OCI-LY7 (cell line): ENCODE measurements at places on chromosomes 12 and 14. TPM values are rescaled to one million over a fixed set of nuclear protein-coding genes. Genes with fewer than 3 reads are reported as not detected.

Gene CDCA3
- total RNA-seq: 151 and 161 TPM in 2 replicates

Gene TCL1B
- 5.6 and 5.7 TPM in 2 replicates for total RNA-seq

Gene JAG2
- 6.0 and 6.5 TPM in 2 replicates for total RNA-seq

Gene FSCB
- total RNA-seq: not detected in 2 replicates

Gene RAD9B
- 1.9 and 3.0 TPM in 2 replicates for total RNA-seq

Gene SERPINA1
- not detected in 2 replicates for total RNA-seq

Gene MYH6
- not detected in 2 replicates for total RNA-seq

Gene OTX2
- not detected in 2 replicates for total RNA-seq

Gene A2M
- total RNA-seq: not detected in 2 replicates

Gene LHX5
- not detected in 2 replicates for total RNA-seq

DNA sequence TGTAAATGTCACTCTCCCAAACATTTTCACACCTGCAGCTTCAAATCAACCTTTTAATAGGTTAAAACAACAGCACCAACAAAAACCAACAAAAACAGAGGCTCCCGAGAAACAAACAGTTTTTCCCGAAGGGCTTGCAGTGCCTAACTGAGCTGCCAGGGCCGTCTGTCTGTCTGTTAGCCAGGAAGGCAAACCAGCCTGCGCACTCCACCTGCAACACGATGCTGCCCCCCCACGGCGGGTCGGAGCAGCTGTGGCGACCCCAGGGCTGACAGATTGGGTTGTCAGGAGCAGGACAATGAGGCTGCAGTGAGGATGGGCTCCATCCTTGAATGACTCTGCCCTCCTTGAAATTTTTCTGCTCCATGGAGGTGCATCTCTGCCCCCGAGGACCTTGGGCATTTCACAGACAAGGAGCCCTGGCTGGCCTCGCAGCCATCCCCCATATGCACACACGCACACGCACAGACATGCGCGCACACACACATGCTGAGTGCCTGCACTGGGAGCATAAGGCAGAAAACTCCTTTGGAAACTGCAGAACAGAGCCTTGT, 2.6 kb downstream of the RTL1 start:
- peak; percentile 9 for DNase-seq

DNA sequence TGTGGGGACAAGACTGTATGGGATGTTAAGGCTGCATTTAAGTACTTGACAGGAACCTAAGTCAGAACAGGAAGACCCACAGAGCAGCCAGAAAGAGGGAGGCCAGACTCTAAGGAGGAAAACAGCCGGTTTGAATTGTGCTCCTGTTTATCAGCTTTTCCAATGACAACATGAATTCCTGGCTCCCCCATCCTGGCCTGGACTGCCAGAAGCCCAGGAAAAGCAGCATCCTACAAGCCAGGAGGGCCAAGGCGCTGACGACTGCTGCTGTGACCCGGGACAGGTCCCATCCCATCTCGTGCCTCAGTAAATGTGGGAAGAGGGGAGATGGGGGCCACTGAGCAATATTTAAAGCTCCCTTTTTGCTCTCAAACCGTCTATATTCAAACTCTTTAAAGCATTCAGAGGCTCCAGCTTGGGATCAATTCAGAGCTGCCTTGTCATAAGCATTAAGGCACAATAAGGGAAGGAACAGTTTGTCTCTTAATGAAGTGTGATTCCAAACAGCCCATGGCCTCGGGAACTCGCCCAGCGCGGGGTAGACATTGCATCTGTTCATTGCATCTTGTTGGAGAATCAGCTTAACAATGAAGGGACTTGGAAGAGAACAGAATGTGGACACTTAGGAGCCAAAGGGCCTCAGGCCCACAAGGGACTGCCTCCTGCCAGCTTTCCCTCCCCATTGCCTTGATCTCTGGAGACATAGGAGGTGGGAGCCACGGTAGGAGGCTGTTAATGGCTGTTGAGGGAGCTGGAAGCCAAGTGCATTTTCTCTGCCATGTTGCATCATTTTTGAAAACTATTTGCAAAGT, 49.6 kb downstream of the CMKLR1 start:
- no peak for DNase-seq

DNA sequence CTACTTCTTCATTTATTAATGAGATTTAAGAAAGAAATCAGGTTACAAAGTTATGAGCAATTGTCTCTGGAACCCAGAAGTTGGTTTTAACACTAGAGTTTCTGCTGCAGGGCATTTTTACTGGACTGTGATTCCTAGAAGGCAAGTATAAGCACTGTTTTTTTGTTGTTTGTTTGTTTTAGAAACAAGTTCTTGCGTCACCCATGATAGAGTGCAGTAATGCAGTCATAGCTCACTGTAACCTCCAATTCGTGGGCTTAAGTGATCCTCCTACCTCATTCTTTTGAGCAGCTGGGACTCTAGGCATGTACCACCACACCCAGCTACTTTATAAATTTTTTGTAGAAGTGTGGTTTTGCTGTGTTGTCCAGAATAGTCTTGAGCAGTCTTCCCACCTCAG, 25.6 kb downstream of the RAP1B start:
- DNase-seq: no peak

DNA sequence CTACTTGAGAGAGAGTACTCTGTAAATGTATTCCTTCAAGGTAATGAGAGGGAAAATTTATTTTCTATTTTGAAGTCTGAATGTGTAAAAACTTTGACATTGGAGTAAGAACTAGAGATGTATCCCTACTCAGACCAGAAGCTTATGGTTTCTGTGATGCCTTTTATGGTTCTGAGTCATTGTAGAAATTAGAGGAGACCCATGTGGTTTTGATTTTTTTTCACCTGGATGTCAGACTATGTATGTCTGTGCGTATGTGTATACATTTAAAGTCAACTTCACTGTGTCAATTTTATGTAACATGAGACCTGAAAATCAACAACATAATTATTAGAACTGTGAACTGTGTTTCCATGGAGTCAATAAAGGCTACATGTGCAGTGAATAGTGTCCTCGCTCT, 302.0 kb downstream of the TRHDE start:
- no peak for DNase-seq

DNA sequence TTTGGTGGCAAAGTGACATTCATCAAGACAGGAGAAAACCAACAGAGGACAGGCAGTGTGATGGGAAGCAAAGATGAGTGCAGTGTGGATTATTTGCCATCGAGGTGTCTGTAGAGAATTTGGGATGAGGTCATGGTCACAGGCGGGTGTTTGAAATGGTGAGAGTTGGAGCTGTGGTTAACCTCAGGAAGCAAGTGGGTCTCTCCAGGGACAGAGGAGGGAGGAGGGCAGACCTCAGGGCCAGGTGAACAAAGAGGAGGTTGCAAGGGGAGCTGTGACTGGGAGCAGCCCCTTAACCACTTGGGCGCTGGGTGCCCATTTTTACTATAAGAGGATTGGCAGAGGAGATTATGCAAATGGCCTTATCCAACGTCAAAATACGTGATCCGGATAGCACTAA, 7.0 kb downstream of the FZD10 start:
- no peak for DNase-seq

DNA sequence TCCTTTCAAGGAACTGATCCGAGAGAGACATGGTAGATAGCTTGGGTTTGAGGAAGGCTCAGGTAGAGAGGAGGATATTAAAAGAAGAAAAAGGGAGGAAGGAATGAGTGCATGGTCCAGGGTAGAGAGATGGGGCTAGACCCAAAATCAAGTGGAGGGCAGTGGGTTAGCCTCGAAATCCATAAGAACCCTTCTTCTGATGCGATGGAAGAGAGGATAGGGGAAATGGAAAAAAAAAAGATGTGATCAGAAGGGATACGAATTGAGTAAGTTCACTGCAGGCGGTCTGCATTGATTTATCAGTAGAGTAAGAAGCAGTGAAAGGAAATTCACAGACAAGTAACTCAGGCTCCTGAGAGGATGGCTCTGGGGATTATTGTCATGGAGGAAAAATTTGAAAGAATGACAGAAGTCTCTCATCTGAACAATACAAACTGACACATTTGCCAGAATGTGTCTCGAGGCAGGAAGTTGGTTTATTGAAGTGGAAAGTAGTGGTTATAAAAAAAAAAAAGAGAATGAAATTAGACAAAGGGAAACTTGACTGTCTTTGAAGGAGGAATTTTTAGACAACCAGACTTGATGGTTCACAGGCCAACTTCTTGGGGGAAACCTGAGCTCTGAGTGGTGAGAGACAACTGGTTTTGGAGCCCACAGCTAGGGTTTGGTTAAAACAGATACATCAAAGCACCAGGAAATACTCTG, 10.2 kb downstream of the PPFIBP1 start:
- DNase-seq: peak; percentile 81

DNA sequence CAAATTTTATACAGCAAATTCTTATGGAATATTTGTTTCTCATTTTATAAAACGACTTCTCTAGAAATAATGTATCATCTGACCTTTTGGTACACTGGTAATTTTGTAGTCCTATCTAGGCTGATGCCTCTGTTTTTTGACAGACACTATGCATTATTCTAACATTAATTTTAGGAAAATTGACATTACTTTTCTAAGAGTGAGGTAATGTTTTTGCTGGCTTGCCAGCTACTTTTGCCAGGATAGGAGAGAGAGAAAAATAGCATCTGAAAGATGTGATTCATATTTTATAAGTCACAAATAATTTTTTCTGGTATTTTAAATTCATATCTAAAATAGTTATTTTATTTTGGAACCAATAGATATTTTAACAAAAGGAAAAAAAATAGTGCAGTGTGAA, 153.5 kb downstream of the CCDC91 start:
- no peak for DNase-seq

GRCh38 chr12:102051431-102051965, 10.3 kb downstream of the WASHC3 start:
- no peak for DNase-seq

- no peak for DNase-seq
Measured at GRCh38 chr12:122144885-122145284, 29.1 kb downstream of the IL31 start.

- peak; percentile 74 for DNase-seq
Measured at GRCh38 chr12:89789862-89790261, 81.2 kb upstream of the ATP2B1 start.

DNA sequence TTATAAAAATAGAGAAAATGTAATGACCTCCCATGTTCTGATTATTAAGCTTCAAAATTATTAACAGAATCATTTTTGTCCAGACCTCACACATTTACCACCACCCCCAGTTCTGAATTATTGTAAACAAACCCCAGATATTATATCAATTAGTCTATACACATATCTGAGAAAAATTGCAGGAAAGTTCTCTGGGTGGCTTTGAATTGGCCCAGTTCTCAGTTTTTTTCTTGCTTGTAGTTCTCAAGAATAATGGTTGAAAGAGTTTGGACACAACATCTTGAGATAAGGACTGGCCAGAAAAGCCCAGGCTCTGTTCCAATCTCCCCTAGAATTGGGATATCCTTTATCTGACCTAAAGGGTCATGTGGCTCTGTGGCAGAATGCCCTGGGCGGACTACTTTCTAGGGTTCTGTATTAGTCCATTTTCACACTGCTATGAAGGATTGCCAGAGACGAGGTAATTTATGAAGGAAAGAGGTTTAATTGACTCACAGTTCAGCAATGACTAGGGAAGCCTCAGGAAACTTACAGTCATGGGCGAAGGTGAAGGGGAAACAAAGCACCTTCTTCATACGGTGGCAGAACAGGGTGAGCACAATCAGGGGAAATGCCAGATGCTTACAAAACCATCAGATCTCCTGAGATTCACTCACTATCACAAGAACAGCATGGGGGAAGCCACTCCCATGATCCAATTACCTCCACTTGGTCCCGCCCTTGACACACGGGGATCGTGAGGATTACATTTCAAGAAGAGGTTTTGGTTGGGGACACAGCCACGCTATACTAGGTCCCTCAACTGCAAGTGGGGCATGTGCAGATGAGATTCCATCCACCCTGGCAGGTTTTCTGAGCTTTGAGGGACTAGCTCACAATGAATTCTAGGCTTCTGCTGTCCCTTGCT, 1504.6 kb upstream of the FLRT2 start:
- DNase-seq: no peak

- no peak for DNase-seq
Measured at GRCh38 chr12:15937902-15938301, 26.8 kb downstream of the DERA start.
